Stimulated activated CD4-positive, alpha-beta T cell treated with anti-CD3 and anti-CD28 coated beads, Interleukin-4, amount 100 ng/mL, for 48 hours (primary cell): ENCODE measurements at places on chromosomes 4 and X.

DNA sequence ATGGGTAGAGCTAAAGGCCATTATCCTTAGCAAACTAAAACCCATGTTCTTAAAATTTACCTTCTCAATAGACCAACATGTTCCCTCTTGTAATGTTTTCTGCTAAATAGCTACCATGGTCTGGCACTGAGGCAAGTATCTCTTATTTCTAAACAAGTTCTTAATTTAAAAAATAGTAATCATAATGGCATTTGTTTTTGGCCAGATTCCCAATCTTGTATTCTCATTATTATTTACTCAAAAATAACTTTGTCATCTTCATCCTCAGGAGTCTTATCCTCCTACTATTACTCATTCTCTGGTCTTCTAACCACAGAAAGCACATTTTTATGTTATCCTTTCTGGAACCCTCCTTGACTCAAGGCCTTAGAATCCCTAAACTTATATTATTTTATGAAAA lies 931.2 kb downstream of the CCSER1 start:
- DNase-seq: no peak

GRCh38 chr4:128793859-128794672 lies 15.4 kb upstream of the JADE1 start:
- no peak for DNase-seq

DNA sequence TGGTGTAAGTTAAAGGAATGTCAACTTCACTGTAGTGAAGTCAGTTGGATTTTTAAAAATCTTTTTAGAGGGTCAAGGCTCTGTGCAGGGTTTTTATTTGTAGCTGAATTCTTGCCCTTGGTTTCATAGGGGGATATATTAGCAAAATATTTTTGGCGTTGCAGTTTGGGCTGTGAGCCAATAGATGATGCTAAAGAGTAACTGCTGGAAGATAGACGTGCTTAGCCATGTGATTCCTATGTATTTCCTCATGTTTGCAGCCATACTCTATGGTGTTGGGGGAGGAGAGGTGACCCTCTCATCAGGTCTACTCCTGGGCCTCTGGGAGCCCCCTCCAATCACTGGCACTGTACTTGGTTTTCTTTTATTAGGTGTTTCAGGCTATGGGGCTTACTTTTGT lies 246.7 kb upstream of the ARHGAP24 start:
- no peak for DNase-seq

- no peak for DNase-seq
Observed at GRCh38 chr4:186765138-186765537, 41.5 kb upstream of the FAT1 start.

GRCh38 chrX:38599796-38600755 lies 38.7 kb downstream of the TSPAN7 start:
- no peak for DNase-seq

DNA sequence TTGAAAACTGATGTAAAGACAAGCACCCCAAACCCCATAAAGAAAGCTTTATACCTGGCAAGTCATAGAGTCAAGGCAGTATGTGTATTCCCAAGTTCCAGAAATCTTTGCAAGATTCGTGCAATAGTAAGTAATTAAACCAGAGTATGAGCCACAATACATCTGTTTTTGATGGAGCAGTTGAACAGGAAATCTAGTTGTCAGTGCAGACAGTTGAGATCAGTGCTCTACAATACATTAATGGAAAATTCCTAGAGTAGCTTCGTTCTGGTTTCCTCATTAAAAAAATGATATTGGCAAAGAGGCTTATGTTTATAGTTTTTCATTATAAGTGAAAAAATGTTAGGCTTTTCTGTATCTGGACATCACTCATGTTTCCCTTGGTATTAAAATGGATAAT lies 575.3 kb downstream of the TRIML1 start:
- no peak for DNase-seq

DNA sequence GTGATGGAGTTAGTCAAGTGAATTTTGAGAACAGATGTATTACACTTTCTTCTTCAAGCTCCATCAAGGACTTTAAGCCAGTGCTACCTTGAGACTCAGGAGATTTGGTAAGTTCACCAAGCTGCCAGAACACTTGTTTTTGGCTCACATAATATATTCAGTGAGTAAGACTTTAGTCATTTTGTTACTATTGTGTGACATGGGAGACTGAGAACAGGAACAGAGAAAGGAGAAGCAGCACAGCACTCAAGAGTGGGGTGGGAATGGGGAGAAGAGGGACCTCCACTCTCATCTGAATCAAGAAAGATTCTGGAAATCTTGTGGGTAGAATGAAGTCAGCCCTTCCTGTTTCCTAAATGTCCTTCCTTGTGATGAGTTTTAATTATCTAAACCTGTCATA lies 87.3 kb upstream of the TET2 start:
- no peak for DNase-seq

GRCh38 chr4:1511441-1512041 lies 105.3 kb upstream of the NKX1-1 start:
- DNase-seq: peak; percentile 39

GRCh38 chr4:86924811-86925210 lies 10.0 kb upstream of the AFF1 start:
- DNase-seq: no peak

DNA sequence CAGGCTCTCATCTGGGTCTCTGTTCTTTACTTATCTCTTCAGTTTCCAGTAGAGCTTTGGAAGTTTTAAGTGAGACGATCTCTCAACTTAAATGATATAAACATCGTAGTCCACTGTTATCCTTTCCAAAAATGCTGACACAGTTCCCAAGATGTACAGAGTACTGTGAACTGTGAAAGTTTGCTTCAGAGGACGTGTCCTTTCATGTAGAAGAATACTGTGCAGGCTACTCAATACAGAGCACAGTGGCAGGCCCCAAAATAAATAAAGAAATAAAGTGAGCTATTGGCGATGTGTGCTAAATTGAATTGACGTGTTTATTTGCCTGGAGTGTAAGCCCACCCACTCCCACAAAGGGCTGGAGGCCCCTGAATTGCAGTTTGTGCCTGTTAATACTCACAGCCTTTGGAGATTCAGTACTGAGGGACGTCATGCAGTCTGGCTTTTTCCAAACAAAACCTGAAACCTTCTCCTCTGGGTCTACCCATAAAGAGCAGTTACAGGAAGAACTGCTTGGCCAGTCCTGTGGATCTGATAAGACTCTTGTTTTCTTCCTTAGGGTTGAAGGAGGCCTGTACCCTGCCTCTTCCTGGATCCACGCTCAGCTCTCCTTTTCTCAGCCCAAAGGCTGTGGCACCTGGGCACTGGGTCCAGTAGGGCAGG lies 66.1 kb downstream of the SOWAHB start:
- DNase-seq: no peak

- no peak for DNase-seq
Observed at GRCh38 chrX:41553688-41554087, 106.5 kb downstream of the NYX start.

GRCh38 chr4:98929341-98930267 lies 671 bp upstream of the EIF4E start:
- peak; percentile 19 for DNase-seq

- DNase-seq: no peak
Observed at GRCh38 chr4:57094832-57095223, 15.4 kb downstream of the IGFBP7 start.

- no peak for DNase-seq
Observed at GRCh38 chr4:48596336-48596735, 106.3 kb downstream of the ZAR1 start.

GRCh38 chr4:166282081-166282770 lies 409.2 kb downstream of the TLL1 start:
- no peak for DNase-seq

GRCh38 chr4:88130003-88130402 lies 28.4 kb downstream of the ABCG2 start:
- no peak for DNase-seq

- DNase-seq: no peak
Observed at GRCh38 chr4:66275411-66276038, 605.2 kb upstream of the EPHA5 start.
